ENCODE measurements at places on chromosomes 11 and 22.

DNA sequence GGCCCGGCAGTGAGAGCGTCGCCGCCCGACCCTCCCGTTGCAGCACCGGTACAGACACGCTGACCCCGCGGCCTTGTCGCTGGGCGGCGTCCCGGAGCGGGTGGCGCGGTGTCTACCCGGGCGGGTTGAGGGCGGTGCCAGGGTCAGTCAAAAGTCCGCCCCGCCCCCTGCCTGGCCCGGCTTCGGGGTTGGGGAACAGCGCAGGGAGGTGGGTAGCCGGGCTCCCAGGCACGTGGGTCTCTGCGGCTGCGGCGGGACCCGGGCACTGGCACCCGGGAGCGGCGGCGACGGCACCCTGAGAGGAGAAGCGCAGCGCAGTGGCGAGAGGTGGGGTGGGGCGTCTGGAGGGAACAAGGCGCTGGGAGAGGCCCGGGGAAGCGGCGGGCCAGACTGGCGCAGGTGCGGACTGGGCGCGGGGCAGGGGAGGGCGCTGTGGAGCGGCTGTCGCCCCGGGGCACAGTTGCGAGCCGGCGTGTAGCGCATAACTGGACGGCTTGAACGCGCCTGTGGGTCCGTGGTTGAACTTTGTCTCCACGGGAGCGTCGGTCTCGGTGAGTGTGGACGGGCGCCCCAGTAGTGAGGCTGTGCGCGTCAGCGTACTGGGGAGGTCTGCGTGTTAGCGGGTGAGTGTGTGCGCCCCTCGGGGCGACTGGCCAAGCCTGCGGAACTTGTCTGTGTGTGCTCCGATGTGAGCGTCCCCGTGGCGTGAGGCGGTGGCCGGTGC is at the start of gene P2RY2:
Gene P2RY2, plus strand, starts transcription at position 176 of the 724 bp plus-strand sequence. CDS start 15,879 bp downstream, outside the sequence.
- no peak for DNase-seq

DNA sequence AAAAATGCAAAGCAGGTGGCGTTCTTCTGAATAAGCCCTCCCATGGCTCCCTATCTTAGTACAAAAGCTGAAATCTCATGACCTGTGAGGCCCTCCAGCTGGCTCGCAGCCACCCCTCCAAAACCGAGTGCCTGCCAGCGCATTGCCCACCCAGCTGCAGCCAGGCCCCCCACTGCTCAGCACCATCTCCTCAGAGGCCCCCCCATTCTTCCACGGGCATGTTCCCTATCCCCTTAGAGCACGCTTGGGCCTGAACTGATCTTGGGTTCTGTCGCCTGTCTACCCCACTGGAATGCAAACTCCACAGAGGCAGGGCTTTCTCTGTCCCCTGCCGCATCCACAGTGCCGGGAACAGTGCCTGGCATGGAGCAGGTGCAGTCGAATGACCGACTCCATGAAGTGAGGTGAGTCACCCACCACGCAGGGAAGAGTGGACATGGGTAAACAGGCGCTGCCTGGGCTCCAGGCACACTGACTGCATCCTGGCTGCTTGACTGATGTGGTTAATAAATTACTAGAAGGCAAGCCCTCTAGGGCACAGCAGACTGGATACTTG is 11.3 kb upstream of the EFCAB6 start:
- DNase-seq: no peak

- DNase-seq: no peak
Measured at GRCh38 chr22:42062506-42063170, 8.0 kb downstream of the NAGA start.

DNA sequence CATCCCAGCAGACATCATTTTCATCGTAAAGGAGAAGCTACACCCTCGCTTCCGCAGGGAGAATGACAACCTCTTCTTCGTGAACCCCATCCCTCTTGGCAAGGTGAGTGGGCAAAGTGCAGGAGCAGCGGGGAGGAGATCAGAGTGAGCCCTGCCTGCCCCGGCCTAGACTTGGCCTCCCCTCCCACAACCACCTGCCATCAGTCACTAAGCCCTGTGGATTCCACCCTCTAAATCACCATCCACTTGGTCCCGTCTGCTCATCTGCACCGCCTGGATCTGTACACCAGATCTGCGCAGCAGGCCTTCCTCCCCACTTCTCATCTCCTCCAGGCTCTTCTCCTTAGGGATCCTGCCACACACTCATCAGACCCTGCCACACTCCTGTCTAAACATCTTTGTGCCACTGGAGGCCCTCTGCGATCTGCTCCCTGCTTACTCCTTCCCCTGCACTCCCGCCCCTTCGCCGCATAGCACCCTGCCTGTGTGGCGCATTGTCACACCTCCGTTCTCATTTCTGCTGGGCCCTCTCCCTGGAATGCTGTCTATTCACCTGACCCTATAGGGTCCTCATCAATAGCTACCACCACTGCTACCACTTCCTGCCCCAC is 14.2 kb downstream of the UCP2 start:
- DNase-seq: no peak

DNA sequence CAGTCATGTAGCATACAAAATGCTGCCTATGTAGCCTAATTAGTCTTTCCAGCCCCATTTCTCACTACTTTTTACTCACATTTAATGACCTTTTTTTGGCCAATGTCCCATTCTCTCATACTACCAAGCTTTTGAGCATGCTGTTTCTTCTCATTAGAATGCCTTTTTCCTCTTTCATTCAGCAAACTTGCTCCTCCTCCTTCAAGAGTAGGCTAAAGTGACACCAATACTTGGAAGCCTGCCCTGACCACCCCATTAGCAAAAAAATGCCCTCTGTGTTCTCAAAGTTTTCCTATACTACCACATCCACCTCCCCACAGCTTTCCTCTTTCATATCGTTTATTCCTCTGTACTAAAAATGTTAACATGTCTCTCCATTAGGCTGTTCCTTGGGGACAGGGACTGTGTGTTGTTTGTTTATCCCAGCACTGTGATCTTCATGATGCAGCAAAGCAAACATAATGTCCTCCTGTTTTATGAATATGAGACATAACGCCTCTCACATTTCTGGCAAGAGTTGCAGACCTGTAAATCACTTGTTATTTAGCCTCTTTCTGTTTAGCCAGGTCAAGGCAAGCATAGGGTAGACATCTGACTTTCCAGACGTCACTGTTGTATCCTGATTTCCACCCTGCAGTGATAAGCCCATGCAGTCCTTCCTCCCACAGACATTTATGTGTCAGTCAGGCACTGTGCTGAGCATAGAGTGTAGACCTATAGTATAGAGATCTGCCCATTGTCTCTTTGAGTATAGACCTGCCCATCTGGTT is 62.0 kb upstream of the UCP3 start:
- no peak for DNase-seq

- no peak for DNase-seq
Measured at GRCh38 chr22:31055635-31056159, 25.4 kb upstream of the SMTN start.

DNA sequence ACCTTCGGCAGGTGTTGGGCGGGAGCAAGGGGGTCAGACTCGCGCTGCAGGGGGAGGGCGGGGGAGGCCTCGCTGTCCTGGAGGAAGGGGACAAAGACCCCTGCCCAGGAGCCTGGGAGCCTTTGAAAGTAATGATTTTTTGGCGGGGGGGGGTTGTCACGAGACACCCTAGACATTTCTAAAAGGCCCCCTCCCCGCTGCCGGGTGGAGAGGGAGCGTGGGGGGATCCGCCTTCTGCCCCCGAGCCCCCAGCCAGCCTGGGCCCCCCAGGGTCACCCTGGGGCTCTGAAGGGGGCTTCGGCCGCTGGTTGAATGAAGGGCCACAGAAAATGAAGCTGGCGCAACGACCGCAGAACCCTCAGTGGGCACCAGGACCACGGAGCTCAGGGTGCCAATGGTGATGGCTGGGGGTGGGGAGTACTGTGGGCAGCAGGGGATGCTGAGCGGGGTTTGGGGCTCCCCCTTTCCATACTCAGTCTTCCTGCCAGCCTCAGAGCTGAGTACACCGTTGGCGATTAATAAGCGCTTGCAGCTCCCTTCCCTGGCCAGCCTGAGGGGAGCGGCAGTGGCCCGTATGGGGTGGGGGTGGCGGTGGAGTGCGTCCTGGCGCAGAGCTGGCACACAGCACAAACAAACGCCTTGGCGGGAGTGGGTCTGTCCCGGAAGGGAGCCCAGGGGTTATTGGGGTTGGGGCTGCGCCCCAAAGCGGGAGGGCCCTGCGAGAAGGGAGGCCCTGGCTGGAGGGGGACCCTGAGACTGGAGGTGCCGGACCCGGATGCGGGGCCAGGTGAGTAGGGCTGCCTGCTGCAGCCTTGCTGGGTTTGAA is 1.2 kb upstream of the DUSP8 start:
- DNase-seq: no peak

GRCh38 chr11:105942921-105943320 is 79.1 kb downstream of the MSANTD4 start:
- no peak for DNase-seq

DNA sequence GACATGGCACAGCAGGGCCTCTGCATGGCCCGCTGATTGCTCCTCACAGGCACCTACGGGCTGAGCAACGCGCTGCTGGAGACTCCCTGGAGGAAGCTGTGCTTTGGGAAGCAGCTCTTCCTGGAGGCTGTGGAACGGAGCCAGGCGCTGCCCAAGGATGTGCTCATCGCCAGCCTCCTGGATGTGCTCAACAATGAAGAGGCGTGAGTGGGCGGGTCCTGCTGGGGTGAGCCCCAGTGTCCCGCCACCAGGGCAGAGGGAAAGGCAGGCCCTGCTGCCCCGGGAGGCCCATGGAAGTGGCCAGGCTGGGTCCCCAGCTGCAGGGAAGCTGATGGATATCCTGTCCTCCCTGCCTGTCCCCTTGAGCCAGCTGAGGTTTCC is 18.6 kb upstream of the DGCR8 start:
- DNase-seq: no peak

- DNase-seq: no peak
Measured at GRCh38 chr11:68641880-68642279, 42.5 kb upstream of the GAL start.

- DNase-seq: no peak
Measured at GRCh38 chr22:44446483-44446882, 51.5 kb downstream of the RTL6 start.

DNA sequence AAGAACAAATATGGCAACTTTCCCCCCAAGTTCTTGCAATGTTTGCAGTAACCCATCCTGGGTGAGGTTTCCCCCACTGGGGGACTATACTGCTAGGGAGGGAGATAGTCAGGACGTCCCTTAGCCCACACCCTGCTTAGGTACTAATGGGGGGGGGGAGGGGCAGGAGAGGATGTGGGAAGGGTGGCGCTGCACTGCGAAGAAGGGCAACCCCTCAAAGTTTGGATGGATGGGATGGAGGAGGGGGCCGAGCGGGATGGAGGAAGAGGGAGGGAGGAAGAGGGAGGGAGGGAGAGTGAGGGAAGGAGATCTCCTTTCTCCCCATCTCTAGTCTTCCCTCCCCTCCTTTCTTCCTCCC is 100.6 kb upstream of the HSD17B12 start:
- DNase-seq: no peak

DNA sequence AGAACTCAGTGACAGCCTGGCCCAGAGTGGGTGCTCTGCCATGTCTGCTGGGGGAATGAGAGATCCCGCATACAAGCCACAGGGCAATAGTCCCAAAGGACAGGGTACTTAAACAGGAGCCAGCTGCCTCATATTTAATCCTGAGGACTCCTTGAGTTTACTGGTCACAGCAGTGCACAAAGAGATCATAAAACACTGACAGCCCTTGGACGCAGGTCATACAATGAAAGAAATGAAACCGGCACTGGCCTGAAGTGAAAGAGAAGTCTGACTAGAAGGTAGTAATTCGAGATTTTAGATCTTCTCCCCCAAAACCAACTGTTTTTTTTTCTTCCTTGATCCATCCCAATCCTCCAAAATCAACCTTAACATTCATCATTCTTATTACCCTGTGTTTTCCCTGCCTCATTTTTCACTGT is 299.8 kb upstream of the SYN3 start:
- no peak for DNase-seq

DNA sequence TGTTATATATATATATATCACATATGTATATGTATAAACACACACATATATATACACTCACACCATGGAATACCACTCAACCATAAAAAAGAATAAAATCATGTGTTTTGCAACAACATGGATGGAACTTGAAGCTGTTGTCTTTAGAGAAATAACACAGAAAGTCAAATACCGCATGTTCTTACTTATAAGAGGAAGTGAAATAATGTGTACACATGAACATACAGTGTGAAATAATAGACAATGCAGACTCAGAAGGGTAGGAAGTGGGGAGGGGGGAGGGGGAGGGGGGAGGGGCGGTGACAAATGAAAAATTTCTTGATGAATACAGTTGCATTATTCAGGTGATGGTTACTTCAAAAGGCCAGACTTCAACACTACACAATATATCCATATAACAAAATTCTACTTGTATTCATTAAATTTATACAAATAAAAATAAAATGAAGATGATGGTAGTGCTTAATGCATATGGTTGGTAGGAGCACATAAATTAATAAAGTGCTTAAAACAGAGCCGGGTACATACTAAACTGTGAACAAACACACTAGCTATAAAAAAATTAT is 5.8 kb upstream of the OR5B2 start:
- no peak for DNase-seq

DNA sequence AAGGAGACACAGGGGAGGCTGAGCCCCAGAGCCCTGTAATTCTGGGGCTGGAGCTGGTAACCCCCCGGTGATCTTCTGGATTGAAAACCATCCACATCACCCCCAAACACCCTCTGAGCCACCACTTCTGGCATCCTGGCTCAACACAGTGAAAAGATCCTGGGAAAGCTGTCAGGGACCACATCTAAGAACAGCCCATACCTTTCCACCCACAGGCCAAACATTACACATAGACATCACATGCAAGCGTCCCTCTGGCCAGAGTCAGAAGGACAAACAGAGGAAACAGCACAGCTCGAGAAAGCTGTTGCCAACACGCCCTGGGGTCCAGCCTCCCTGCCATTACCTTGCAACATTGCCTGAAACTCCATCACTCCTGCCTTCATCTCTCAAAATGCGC is 469.5 kb downstream of the SOX6 start:
- no peak for DNase-seq

- DNase-seq: no peak
Measured at GRCh38 chr11:34407121-34407813, 31.5 kb upstream of the CAT start.

DNA sequence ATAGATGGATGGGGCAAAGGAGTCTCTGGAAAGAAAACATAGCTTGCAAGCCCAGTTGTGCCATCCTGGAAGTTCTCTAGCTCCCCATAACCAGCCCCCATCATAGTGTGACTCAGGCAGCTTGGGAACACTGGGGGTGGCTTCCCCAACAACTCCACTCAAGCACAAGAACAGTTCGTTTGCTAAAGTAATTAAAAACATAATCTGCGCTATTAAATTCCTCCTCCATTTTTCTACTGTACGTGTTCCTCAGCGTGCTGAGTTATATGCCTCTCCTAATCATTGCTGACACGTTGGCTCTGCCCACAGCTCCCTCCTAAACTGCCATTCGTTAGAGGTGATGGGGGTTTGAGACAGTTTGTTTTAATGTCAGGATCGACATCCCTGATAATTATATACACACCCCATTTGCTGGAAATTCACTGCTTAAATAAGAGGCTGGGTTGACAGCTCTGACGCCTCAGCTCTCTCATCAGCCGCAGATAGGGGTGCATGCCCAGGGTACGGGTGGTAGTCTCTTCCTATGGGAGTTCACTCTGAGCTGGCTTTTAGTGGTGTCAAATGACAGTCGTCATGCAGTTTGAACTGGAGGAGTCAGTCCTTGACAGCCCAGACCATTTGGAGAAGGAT is 59.5 kb upstream of the SEZ6L start:
- DNase-seq: no peak

GRCh38 chr22:24948356-24949202 is 2.1 kb upstream of the LHFPL7 start:
- DNase-seq: no peak
